Tongue (tissue), 3 donors: ENCODE measurements at places on chromosomes 3 and 15.

- DNase-seq, result no peak
Observed at GRCh38 chr3:157594413-157594812, 91.2 kb upstream of the VEPH1 start.

DNA sequence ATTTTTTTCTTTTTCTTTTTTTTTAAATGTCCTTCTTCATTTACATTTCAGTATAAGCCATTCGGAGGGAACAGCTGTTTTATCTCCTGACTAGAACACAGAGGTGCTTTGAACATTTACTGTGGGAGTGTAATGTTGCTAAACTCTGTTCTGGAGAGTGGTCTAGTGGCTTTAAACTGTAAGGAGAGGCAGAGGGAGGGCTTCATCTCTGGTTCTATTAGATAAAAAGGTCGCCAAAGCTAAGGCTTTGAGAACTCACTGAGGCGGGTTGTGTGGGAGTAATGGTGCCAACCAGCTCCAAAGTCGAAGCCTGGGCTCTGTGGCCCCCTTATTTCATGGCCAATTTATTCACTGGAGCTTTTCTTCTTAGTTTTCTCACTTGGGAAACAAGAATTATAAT, 133.2 kb downstream of the ANXA2 start:
- DNase-seq, result no peak

GRCh38 chr3:187713504-187713903, 11.1 kb upstream of the RTP2 start:
- no peak for DNase-seq

DNA sequence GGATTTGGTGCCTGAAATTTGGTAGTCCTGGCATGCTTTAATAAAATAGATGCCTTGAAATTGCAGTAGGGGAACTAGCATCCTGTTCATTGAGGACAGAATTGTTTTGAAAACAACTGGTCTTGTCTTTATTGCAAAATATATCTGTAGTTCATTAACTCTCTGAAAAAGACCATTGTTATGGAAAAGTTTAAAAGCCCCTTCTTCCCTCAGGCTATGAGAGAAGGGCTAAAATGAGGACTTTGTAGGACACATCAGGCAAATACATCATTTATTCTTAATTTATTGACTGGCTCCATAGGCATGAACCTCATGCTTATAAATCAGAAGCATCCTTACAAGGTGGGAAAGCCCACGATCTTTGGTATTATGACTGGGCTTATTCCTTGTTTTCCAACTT, 221.0 kb upstream of the CBLB start:
- no peak for DNase-seq

DNA sequence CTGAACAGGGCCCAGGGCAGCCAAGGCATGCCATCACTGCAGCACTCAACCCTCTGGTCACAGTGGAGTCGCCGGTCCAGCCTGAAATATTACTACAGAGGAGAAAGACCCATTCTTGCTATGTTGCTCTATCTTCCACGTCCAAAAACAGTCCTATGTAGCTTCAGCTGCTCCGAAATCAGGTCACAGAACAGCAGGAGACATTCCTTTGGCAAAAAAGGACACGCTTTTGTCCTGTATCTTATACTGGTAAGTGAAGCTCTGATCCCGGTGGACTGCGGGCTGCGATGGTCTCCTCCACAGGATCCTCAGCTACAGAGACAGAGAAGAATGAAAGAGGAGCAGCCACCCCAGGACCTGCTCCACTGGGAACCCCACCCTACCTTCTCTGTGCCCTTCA, 17.6 kb downstream of the ELP6 start:
- no peak for DNase-seq

GRCh38 chr3:193830791-193831191, 237.8 kb downstream of the OPA1 start:
- peak; percentile 75 for DNase-seq

- peak; percentile 25 for DNase-seq
Observed at GRCh38 chr15:45710657-45711056, 75.8 kb downstream of the SQOR start.

DNA sequence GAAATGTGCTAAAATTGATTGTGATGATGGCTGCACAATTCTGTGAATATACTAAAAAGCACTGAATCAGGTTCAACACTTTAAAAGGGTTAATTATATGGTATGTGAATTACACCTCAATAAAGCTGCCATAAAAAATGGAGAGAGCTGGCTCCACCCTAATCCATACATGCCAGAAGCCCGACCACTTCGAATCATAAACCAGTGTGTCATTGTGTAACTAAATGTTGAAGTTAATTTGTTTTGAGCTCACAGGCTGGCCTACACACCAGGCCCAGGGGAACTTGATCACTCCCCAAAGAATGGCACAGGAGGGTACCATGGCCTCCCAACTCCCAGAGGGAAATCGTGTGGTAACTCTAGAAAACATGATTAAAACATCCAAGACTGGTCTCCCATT, 14.0 kb downstream of the PLCD1 start:
- no peak for DNase-seq
